T-helper 9 cell (primary cell): ENCODE measurements at places on chromosomes 2 and 18.

DNA sequence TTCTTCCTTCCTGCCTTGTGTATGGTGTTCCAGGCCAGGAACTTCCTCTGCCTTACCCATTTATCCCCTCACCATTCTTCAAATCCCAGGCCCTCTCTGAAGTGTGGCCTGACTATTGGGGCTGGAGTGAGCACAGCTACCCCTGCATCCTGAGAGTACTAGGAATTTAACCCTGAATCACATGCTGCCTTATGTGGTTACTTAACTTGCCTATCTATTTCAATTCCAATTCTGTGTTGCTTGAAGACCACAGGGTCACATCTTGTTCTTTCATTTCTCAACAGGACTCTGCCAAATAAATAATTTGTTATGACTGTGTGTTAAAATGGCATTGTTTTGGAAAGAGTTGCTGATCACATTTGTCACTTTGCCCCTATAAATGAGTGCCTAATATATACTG is 108.6 kb downstream of the CERS6 start:
- no peak for DNase-seq

DNA sequence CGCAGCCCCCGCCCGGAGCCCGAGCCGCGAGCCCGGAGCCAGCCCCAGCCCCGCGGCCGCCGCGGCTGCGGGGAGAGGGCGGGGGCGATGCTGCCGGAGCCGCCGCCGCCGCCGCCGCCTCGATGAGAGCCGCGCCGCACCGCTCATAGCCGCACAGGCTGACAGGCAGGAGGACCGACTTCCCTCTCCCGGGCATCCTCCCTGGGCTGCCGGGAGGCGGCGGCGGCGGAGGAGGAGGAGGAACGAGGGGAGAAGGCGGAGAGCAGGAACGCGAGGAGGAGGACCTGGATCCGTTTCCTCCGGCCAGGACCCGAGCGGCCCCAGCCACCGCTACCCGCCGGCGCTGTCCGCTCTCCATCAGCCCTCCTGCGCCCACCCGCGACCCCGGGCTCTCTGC is 370 bp downstream of the KLHL29 start:
- no peak for DNase-seq

- no peak for DNase-seq
Observed at GRCh38 chr2:233835230-233836186, 18.8 kb downstream of the HJURP start.

DNA sequence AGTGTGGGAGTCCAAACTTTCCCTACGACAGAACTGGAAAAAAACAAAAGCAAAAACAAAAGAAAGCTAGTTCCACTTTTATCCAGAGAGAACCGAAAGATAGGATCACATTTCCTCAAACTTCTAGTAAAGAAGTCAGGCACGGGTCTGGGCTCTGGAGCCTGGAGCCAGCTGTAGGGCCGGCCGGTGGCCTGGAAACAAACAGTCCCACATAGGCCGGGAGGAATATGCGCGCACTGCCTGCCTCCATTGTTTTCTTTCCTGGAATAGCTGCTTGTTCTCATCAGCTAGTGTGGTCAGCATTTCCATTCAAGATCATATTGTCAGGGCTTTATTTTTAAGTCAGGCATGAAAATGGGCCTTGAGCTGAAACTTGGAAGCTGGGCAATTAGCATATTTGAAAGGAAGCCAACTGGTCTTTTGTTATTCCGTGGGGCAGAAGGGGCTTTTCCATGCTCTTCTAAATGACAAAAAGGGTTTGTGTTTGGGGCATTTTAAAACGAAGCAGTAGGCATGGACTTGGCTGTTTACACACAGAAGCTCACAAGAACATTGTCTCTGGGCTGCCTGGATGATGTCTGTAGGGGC is 58.7 kb upstream of the RFX8 start:
- DNase-seq, result no peak

DNA sequence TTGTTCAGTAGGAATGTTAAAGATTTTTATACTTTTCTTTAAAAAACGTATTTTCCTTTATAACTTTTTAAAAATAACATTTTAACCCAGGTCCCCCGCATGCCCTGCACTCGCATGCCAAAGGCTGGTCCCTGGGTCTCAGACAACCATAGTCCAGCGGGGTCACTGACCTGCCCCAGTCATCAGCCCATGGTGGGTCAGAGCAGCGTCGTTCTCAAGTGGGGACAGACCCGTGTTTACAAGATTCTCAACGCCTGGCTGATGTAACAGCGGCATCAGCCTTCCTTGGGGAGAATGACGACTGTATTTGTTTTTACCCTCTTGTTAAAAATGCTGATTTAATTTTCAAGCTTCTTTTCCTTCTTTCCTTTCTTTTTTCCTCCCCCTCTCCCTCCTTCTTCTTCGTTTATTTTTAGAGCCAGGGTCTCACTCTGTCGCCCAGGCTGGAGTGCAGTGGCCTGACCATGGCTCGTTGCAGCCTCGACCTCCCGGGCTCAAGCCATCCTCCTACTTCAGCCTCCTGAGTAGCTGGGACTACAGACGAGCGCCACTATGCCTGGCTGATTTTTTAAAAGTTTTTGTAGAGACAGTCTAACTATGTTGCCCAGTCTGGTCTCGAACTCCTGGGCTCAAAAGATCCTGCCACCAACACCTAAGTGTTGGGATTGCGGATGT is 1.0 kb upstream of the EFHD1 start:
- no peak for DNase-seq

GRCh38 chr2:197035002-197035401 is 108.5 kb upstream of the PGAP1 start:
- no peak for DNase-seq

DNA sequence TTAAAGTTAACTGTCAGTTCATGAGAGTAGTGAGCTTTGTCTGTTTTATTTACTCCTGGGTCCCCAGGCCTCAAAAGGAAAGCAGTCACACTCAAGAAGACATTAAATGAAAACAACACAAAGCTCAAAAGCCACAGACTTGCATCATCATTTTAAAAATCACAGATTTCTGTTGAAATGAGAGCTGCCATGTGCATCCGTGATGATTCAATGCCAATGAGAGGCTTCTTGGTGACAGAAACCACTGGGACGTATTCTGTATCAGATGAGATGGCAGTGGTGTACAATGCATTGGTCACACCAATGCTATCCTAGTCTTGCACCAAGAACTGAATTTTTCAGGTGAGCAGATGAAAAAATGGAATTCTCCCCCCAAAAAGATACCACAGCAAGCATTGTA is 204.8 kb downstream of the ANAPC1 start:
- no peak for DNase-seq

GRCh38 chr18:30684825-30685481 is 357.6 kb downstream of the DSC3 start:
- DNase-seq, result no peak

GRCh38 chr2:191376981-191377629 is 131.9 kb downstream of the MYO1B start:
- DNase-seq, result no peak

DNA sequence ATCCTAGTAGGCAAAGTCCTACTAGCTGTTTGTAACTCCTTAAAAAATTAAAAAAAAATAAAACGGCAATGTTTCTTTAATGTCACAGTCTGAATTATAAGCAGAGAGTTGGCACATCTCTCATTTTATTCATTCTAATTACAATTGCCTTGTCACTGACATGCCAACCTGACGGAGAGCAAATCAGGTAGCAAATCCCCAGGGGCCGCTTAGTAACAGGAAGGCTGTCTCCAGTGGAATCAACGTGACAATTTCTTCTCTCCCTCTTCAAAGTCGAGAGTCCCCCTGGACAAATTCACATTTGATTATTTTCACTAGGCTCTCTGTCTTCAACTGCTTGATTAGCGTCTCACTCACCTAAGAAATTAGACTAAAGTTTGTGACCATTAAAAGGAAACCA is 1598.9 kb upstream of the PIK3C3 start:
- DNase-seq, result no peak

DNA sequence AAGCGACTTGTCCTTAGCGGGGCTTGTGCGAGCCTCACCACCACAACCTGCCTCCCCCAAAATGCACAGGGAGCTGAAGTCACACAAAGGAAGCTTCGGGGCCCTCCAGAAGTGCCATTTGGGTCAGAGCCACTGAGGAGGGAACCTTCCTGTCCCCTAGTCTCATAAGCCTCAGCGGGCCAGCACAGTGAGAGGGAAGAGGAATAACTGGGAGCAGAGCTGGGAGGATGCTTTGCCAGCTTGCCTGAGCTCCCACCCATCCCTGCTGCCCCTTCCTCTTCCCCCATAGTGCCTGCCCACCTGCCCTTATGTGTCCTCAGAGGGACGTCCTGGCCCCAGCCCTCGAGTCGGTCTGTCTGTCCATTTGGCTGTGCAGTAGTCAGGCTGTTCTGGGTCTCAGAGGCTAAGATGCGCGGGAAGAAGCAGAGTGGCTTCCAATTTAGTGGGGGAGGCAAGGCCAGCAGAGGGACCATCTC is 51.8 kb upstream of the GPR17 start:
- DNase-seq, result no peak

DNA sequence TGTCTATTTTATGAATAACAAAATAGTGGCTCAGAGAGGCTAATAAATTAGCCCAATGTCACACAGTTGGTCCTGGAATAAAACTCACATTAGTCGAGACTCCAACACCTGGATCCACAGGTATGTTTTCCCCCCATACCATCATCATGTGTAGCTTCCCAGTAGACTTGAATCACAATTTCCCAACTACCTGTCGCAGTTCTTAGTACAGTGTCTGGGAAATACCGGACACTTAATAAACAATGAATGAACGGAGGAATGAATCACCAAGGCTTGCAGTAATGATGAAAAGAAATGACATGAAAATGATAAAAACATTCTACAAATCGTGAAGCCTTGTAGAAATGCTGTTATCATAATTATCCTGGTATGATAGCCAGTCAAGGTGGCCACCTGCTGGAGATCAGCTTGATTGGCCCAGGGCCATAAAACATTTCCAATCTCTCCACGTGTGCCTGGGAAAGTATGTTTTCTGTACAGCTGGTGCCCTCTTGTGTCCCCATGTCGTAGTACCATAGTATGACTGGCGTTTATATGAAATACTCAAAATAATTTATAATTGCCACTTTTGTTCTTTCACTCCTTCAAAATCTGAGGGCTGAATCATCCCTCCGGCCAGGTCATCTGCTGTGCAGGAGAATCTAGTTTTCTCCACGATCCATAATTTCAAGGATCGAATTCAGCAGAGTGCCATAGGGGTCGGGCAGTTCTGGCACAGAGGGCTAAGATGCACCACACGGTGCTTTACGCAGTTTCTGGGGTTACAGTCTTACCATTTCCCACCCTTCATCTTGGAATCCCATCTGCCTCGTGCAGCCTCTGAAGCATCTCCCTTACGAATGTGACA is 95.4 kb downstream of the LAMA1 start:
- DNase-seq, result no peak

GRCh38 chr2:157326698-157327097 is 1.1 kb upstream of the ERMN start:
- DNase-seq, result no peak

DNA sequence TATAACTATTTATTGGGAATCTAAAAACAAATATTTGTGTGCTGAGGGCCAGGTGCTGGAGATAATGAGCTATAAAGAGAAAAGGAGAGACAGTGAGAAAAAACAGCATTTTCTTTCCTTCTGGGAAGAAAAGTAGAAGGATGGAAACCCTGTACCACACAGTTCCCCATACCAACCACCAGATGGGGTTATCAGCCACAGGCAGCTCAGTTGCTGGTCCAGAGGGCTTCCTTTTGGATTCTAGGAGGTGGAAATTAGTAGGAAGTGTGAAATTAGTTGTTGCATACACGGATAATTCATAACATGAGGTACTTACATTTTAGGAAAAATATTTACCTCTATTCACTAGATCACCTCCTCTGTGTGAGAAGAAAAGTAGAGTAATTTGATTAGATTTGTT is 237.0 kb upstream of the FOSL2 start:
- DNase-seq, result no peak

- DNase-seq, result no peak
Observed at GRCh38 chr2:200428961-200429665, 80.8 kb downstream of the KCTD18 start.

DNA sequence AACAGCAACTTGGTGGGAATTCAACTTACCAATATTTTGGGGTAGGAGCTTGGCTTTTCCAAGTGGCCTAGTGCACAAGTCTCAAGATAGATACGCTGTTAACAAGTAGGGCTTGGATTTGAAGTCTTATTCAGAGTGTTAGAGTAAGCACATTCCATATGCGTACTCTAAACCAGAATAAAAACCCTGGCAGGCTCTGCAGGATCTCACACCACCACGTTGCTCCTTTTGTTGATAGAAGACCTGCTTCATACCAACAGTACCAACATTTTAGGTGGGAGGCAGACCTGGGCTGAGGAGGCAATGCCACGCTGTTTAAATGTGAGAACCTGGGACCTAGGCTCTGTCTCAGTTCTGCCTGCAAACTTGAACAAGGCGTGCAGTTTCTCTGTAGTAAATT is 214.0 kb downstream of the RNF144A start:
- no peak for DNase-seq

DNA sequence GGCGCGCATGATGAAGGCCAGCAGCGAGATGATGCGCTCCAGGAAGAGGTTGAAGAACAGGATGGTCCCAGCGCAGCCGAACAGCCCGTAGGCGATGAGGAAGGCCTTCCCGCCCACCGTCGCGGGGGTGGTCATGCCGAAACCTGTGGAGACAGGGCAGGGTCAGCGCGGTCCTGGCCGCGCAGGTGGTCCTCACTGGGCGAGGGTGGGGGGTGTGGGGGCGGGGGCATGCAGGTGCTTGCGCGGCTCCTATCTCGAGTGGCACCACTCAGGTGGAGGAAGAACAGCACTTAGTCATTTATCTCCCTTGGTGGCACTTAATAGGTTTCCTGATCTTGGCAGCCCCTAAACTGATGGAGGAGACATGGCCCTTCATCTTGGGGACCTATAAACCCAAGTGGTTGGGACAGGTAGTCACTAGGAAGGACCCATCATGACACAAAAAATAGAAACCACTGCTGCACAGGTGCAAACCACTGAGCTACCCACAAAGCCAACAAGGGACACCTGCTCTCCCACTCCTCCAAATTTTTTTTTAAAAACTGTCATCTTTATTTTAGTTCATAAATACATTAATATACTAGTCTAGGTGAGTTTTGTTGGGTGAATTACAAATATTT is 118.8 kb downstream of the MSH2 start:
- peak; percentile 2 for DNase-seq

- no peak for DNase-seq
Observed at GRCh38 chr2:160737247-160737646, 243.6 kb upstream of the RBMS1 start.

- no peak for DNase-seq
Observed at GRCh38 chr2:40332191-40332826, 119.6 kb downstream of the SLC8A1 start.

- DNase-seq, result no peak
Observed at GRCh38 chr18:68467957-68468356, 247.0 kb downstream of the TMX3 start.

DNA sequence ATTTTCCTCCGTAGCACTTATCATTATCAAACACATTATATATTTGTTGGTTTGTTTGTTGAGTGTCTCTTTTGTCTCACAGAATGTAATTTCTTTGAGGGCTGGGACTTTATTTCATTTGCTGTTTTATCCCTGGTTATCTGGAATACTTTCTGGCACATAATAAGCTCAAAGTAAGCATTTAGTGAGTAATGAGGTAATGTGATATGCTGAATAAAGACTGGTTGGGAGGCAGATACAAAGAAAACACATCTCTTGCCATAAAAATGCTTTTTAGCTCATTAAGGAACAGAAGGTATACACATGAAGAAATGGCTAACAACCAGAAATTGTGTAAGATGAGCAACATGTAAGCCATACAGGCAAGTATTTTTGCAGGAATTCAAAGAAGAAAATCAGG is 1411.8 kb downstream of the LRP1B start:
- DNase-seq, result no peak
